ENCODE measurements at places on chromosomes 6 and 20.

DNA sequence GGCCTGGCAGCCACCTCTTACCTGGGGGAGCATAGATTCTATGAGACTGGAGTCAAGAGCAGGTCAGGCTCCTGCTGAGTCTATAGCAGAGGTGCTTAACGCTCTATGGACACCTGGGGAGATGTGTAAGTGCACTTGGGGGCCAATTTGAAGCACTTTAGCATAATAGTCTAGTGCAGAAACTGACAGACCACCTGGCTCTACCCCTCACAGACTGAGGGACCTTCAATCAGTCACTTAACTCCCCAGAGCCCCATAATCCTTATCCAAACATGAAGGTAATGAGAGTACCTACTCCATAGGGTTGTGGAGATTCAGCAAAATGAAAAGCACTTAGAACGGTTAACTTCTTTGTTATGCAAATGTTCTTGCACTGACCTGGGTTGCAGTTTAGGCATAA, 87.3 kb upstream of the SLC22A16 start:
- DNase-seq, result peak; percentile 8

- peak; percentile 72 for DNase-seq
Observed at GRCh38 chr20:41692479-41693135, 74.4 kb upstream of the CHD6 start.

DNA sequence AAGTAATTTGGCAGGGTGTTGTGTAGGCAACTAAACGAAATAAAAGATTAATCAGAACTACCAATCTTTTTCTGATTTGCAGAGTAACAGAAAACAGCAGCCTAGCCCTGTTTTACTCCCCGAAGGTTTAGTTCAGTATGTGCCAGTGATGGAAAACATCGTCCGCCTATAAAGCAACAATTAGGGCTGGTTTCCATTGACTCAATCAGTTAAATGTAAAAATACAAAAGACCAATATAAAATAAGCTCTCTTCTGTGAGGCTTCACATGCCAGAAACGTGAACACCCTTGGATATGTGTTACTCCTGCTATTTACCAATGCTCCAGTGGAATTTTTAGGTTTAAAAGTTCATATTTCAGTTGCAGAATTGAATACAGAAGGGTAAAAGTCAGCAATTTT, 210.5 kb upstream of the RSPO3 start:
- DNase-seq, result no peak

- no peak for DNase-seq
Observed at GRCh38 chr6:20472748-20473147, 61.5 kb upstream of the CDKAL1 start.

GRCh38 chr6:143745166-143746133, 67.7 kb downstream of the PHACTR2 start:
- DNase-seq, result peak; percentile 56

DNA sequence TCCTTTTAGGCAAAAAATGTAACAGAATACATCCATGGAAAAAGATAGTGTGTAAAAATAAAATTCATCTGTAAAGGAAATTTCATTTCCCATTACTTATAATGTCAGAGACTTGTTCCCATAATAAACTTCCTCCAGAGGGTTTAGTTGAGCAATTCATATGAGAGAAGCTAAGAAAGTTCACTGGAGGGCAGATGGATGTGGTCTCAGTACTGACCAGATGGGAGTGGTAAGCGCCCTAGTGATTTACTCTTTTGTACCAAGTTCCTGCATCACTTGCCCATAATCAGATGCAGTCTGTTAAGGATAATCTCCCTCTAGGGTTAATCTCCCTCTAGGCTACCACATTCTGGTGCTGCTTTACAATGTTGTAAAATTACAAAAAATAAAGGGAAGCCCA, 61.7 kb downstream of the ESF1 start:
- DNase-seq, result no peak

DNA sequence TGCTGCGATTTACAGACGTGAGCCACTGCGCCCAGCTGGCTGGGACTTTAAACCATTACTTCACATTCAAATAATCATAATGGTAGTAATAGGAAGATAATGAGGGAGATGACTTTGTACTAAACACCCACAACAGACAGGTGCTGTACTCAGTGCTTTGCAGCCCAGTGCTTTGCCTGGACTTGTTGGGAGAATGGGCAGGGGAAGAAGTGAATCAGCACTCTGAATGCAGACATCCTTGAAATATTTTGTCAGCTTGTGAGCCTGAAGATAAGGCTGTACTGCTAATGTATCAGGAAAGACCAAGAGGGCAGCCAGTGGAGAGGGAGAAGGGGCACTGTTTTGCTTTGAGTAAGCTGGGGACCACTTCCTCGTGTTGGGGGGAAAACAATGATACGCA, 17.4 kb downstream of the NKX2-2 start:
- DNase-seq, result no peak

- no peak for DNase-seq
Observed at GRCh38 chr20:49445176-49445575, 37.3 kb downstream of the KCNB1 start.
